NCI-H2029 (cell line): ENCODE measurements at places on chromosomes 3 and 15.

GRCh38 chr3:114011059-114011797, 45.1 kb downstream of the CCDC191 start:
- DNase-seq = no peak

GRCh38 chr3:42936157-42936981, 30.4 kb downstream of the ZNF662 start:
- no peak for DNase-seq

DNA sequence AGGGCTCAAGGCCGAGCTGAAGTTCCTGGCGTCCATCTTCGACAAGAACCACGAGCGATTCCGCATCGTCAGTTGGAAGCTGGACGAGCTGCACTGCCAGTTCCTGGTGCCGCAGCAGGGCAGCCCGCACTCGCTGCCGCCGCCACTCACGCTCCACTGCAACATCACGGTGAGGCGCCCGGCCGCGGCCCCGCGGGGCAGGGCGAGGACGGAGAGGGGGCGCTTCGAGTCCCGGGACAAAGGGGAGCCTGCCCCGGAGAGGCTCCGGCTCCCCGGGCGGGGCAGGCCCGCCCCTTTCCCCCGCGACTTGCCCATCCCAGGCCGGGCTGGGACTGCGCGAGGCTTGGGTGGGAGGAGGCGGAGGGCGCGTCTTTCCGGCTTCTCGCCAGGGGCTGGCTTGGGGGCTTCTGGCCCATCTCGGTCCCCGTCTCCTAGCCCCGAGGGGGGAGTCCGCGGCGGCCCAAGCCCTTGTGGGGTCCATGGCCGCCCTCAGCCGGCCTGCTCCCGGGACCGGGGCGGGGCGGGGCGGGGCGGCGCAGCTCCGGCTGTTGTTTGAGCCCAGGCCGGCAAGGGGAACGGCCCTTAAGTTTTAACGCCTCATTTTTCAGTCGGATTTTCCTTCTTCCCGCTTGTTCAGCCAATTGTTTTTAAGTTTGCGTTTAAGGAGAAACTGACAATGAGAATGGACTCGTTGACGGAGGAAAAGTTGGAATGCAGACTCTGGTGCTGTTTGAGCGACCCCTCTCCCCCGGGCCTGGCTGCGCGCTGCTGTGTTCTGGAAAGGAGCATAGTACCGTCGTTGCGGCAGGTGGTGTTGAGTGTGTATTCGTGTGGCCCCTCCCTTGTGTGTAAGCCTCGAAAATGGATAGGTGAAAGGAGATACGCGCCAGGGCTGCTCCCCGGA, 683 bp downstream of the UBE2Q2 start:
- DNase-seq = no peak

DNA sequence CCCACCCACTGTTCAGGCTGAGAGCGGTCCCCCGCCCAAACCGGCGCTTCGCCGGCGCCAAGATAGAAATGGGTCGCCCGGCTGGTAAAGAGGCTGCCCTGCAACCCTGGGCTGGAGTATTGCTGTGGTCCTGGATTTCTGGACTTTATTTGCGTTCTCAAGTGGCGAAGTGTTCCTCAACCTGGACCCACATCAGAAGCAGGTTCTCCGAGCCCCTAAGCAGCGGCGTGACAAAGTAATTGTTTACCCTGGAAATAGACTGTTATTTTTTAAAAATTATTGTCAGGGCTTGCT, 481 bp upstream of the DYNC1LI1 start:
- peak; percentile 62 for DNase-seq

GRCh38 chr15:41594801-41595746, 36.1 kb downstream of the TYRO3 start:
- DNase-seq = no peak

DNA sequence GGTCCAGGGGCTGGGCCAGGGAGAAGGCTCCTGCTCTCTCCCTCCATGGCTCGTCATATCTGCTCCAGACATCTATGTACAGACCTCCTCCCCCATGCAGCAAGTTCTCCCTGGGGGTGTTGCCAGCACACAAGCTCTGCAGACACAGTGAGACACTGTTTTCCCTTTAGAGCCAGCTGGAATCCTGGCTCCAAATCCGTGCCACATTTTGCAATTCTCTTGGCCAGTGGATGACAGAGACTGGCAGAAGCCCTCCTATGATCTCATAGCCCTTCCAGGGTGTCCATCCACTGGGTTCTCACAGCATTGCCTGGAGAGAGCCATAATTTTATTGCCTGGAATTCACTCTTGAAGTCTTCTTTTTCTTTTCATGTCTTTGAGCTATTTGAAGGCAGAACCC, 203.9 kb downstream of the TLE3 start:
- no peak for DNase-seq

DNA sequence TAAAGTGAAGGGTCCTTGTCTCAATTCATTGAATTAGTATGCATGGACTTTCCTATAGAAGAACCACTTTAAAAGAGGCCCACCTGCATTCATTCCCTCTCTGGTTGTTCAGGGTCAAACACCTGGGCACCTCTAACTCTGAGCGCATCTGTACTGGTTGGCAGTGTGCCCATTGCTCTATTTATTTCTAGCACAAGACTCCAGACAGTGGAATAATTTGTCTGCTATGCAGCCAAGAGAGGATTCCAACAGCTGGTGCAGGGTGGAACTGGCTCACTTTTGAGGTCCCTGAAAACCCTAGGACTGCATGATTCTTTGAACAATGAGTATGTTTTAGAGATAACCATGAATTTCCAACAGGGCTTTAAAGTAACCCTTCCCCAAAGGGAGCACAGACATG, 57.9 kb downstream of the CCDC33 start:
- DNase-seq = no peak

DNA sequence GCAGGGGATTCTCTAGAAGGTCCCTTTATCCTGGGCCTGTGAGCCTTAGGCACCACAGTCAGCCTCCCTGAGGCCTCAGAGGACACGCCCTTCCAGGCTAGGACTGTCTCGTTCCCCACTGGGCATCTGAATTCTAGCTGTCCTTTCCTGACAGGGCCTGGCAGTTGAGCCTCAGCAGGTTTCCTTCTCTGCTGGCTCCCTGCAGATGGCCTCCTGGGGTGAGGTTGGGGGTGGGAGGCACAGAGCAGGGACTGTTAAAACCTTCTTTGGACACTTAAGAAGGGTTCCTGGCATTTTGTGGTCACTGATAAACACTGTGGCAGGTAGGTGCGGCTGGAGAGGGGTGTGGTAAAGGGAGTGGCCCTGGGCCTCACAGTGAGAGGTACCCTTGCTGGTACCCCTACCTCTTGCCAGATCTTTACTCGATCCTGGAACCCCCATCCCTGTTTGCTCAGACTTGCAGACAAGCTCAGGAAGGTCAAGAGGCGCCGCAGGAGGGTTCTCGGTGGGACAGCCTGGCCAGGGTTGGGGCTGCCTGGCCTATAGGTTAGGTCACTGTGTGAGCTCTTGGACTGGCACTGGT, 8.5 kb downstream of the CLK3 start:
- no peak for DNase-seq

GRCh38 chr15:79919749-79920511, 23.1 kb upstream of the MTHFS start:
- no peak for DNase-seq

DNA sequence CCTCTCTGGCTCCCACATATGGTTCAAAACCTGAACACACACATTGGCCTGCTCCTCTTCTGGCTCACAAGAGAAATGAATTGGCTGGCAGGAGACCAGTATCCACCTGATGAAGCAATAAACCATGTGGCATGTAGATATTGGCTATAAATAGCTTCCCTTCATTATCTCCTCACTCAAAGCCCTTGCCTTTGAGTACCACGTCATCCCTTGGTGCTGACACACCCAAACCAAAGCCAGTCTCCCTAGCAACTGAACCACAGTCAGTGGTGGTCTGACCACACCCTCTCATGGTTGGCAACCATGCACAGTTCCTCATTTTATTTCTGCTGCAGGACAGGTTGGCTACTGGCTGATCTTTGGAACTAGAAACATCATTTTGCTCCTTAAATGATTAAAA, 98.8 kb downstream of the ZNF621 start:
- DNase-seq = peak; percentile 45

- no peak for DNase-seq
These were observed 91.9 kb downstream of the RPLP1 start for GRCh38 chr15:69544365-69545113.

DNA sequence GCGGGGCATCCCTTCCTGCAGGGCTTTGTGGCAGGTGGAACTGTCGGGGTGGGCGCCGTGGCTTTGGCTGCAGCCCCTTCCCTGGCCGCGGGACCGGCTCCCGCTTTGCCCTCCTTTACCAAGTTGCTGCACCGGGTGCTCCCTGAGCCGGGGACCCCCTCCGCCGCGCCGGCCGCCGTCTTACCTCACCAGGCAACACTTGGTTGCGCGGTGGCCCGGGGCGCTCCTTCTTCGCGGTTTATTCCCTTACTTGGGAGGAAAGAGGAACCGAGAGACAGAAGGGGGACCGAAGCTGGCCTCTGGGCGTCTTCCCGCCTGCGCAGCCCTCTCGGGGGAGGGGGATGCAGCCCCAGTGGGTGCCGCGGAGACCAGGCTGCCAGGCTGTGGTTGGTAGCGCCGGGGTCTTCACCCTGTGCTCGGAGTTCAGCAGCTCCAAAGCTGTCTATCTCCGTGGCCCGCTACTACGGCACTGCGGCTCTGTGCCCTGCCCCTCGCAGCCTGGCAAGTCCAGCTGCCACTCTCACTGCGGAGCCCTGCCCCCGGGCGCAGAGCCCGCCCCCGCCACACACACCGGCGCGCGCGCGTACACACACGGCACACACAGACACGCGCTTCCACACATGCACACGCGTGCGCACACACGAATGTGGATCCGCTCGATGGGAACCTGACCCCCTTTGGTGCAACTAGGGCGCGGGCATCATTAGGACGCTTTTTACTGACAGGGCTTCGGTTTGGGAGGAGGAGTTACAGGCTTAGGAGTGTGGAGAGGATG, at the start of gene DGKG:
DGKG (minus strand) TSS at position 473 of the 775 bp plus-strand sequence. CDS start 41,775 bp downstream, outside the sequence.
- DNase-seq = no peak

- no peak for DNase-seq
These were observed 74.9 kb downstream of the SIDT1 start for GRCh38 chr3:113607219-113607596.

DNA sequence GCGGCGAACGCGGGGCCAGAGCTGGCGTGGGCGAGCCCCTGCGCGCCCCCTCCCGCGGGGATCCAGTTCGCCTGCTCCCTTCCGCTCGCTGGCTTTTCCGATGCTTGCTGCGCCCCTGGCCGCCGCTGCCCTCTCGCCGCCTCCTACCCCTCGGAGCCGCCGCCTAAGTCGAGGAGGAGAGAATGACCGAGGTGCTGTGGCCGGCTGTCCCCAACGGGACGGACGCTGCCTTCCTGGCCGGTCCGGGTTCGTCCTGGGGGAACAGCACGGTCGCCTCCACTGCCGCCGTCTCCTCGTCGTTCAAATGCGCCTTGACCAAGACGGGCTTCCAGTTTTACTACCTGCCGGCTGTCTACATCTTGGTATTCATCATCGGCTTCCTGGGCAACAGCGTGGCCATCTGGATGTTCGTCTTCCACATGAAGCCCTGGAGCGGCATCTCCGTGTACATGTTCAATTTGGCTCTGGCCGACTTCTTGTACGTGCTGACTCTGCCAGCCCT, 721 bp downstream of the P2RY1 start:
- no peak for DNase-seq

GRCh38 chr3:54574906-54575617, 352.8 kb downstream of the LRTM1 start:
- DNase-seq = no peak

DNA sequence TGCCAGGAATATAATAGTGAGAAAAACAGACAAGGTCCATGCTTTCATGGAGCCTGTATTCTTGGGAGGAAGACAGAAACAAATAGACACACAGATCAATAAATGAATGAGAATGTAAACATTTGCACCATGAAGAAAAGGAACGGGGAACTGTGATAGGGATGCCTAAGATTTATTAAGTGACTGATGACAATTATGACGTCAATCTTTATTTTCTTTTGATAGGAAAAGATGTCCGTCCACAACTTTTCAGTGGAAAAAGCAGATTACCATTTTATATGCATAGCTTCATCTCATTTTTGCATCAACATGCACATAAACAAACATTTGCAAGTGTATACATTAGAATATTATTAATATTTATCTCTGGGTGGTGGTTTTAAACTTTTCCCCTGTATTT, 27.9 kb upstream of the WNT5A start:
- no peak for DNase-seq

DNA sequence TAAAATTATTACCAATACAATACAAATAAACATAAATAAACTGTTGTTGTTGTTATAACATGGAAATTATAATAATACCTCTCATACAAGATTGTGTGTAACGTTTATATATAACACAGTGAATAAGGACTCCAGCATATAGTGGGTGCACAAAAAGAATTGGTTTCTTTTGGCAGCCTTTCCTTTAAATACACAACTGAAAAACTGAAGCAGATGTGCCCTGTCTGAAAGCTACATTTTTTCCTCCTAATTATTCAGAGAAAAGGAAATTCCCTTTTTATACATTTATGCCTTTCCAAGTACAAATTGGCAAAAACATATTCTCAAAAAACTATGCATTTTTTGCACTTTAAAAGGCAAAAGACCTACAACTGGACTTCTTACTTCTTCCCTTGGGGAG, 928.9 kb upstream of the NR2F2 start:
- DNase-seq = no peak

- no peak for DNase-seq
These were observed 262.7 kb upstream of the CTDSPL start for GRCh38 chr3:37598808-37599581.

GRCh38 chr3:136473716-136474326, 223.7 kb downstream of the PCCB start:
- DNase-seq = no peak

DNA sequence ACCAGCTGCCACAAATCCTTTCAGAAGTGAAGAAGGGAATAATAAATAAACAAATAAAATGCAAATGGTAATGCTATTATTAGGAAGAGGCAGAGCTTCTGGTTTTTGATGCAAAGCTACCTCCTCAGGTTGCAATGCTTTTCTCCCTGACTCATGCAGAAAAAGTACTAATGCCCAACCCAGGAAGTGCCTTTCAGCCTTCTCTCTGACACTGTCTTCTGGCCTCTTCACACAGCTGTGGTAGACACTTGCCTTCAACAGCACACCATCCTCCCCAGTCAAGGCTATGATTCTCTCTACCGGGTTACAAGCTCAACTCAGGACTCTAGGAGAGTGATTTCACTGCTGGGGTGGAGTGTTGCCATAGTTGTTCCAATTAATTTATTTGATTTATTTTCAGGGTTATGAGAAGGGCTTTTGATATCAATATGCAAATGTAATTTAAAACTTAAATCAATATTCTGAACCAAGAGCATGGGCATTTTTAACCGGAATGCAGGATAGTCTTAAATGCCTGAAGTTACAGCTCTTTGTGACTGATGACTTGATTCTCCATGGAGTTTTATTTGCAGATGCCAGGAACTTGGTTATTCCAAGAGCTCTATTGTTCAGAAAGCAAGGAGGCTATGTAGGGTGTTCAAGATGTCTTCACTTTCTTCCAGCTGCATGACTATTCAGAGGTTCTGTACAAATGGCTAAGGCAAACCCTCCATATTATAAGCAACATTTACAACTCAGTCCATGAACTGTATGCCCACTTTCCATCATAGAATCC, 27.1 kb upstream of the GALNT15 start:
- DNase-seq = no peak

DNA sequence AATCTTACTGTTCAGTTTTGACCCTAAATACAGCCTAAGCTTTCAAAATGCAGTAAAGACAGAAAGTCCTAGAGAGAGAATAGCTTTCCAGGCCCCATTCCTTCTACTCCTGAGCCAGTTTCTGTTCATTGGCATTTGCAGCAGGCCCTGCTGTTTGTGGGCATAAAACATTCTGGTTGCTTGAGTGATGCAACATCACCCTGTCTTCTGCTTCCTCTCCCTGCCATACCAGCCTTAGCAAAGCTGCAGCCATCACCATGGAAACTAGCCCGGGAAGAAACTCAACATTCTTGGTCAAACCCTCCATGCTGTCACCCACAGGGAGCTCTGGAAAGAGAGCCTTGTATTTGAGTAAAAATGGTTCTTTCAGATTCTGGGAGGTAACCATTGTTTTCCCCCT, 325.7 kb downstream of the MAGI1 start:
- DNase-seq = no peak
